GM23338 (cell line): ENCODE measurements at places on chromosomes 1 and 21.

GRCh38 chr1:28865997-28866650 lies 48.2 kb upstream of the EPB41 start:
- no peaks in the 10 kb centered on the region for H3K27me3 ChIP-seq
- no peak for DNase-seq
- no peak overlapping the region for H3K27ac ChIP-seq
- no peaks in the 10 kb centered on the region for H3K36me3 ChIP-seq
- no peaks in the 10 kb centered on the region for H3K4me1 ChIP-seq

DNA sequence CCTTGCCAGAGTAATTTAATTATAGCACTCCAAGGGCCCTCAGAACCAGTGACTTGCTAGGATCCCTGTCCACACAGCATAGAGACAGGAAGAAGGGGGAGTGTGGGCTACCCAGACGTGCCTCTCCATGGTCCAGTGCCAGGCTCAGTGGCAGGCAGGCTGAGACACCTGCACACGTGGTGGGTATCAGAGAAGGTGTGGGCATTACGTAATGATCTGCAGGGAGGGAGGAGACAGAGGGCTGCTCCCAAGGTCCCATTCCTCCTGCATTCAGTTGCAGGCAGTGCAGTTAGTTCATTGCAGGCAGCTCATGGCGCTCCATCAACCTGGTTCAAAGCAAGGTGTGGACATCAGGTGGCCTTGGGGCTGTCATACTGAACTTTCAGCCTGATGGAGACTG lies 49.9 kb downstream of the C8B start:
- no peaks in the 10 kb centered on the region for H3K4me1 ChIP-seq
- no peak for DNase-seq
- H3K4me3 ChIP-seq, result no peak overlapping the region

GRCh38 chr1:111504097-111504496 lies 664 bp upstream of the ADORA3 start:
- H3K27ac ChIP-seq, result no peak overlapping the region
- DNase-seq, result no peak
- no peaks in the 10 kb centered on the region for H3K27me3 ChIP-seq
- no peaks in the 10 kb centered on the region for H3K36me3 ChIP-seq

DNA sequence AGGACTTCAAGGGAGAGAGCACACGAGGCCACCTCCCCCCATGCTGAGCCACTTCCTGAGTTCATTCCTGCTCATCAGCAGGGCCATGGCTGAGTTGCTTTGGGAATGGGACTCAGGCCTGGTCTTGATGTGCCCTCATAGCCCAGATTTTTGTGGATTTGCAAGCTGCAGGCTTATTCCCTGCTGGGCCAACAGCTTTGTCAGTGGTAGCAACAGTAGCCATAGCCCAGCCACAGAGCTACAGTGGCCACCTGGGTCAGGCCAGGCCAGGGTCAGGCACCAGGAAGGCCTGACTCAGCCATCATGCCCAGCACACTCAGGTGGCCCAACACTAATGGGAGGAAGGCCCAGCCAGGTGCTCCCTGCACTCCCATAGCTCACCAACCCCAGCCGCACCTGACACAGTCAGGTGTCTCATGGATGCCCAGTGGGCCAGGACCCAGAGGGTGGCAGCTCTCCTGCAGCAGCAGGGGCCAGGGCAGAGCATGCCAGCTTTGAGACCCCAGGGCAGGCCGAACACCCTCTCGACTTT lies 33.5 kb downstream of the EPHA2 start:
- H3K4me3 ChIP-seq, result no peak overlapping the region
- H3K27me3 ChIP-seq, result no peaks in the 10 kb centered on the region
- peaks cover 28% of the 10 kb centered on the region; the same call in 1 of the 2 replicates for H3K4me1 ChIP-seq
- DNase-seq, result no peak
- peaks cover 7% of the 10 kb centered on the region; the same call in 1 of the 2 replicates for H3K36me3 ChIP-seq

DNA sequence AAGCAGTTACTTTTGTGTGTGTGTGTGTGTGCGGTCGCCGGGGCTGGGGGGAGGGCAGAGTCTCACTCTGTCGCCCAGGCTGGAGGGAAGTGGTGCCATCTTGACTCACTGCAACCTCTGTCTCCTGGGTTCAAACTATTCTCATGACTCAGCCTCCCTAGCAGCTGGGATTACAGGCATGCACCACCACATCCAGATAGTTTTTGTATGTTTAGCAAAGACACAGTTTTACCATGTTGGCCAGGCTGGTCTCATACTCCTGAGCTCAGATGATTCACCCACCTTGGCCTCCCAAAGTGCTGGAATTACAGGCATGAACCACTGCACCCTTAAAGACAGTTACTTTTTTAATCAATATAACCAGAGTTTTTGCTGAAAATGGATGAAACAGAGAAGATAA lies 207.0 kb downstream of the PTPRC start:
- no peaks in the 10 kb centered on the region for H3K4me1 ChIP-seq
- no peak overlapping the region for H3K27ac ChIP-seq
- no peak overlapping the region for H3K4me3 ChIP-seq
- DNase-seq, result no peak
- H3K27me3 ChIP-seq, result no peaks in the 10 kb centered on the region

DNA sequence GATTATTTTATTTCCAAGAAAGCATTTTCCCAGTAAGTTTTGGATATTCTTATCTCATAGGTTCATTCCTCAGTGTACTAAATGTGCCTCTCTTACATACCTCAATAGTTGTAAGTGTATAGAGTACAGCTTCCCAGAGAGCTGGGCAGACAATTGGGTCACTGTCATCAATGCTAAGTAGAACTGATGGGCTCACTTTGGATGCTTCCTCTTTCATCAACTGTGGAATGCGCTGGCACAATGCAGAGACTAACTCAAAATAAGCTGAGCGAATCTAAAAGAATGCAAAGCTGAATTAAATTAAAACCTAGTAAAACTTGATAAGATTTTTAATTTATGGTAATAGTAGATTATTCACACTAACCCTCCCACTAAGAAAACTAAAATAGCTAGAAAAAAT lies 21.5 kb downstream of the LTN1 start:
- H3K36me3 ChIP-seq, result peaks cover 5% of the 10 kb centered on the region; the same call in 1 of the 2 replicates
- no peak overlapping the region for H3K27ac ChIP-seq
- no peak overlapping the region for H3K4me3 ChIP-seq

- H3K4me3 ChIP-seq, result no peak overlapping the region
- H3K36me3 ChIP-seq, result no peaks in the 10 kb centered on the region
- H3K27me3 ChIP-seq, result no peaks in the 10 kb centered on the region
- H3K4me1 ChIP-seq, result peaks cover 11% of the 10 kb centered on the region; the same call in 1 of the 2 replicates
- H3K27ac ChIP-seq, result no peak overlapping the region
Measured at GRCh38 chr1:229284887-229285286, 14.0 kb downstream of the RAB4A start.
